NCI-H1417 (cell line): ENCODE measurements at places on chromosomes 1 and 21.
A peak's percentile ranks its signal among the peaks of the same experiment; 100 is the strongest.

DNA sequence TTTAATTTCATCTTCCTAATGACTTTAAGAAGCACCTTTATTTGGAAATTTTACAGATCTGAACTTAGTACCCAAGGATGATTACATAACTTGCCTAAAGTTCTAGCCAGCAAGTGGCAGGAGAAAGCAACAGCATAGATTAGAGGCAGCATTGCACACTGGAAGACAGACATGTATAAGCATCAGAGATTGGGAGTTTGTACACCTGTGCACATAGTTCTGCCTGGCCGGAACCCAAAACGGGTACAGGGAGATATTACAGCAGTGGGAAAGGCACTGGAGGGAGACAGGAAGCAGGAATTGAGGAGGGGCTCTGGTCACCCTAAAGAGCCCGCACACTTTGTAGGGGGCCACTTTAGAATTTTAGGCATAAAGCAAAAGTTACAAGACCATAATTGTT is 19.3 kb downstream of the GBP6 start:
- DNase-seq: no peak

GRCh38 chr21:17436626-17437111 is 76.2 kb upstream of the CXADR start:
- no peak for DNase-seq

- no peak for DNase-seq
These were observed 491.6 kb upstream of the C1orf87 start for GRCh38 chr1:60564916-60565750.

DNA sequence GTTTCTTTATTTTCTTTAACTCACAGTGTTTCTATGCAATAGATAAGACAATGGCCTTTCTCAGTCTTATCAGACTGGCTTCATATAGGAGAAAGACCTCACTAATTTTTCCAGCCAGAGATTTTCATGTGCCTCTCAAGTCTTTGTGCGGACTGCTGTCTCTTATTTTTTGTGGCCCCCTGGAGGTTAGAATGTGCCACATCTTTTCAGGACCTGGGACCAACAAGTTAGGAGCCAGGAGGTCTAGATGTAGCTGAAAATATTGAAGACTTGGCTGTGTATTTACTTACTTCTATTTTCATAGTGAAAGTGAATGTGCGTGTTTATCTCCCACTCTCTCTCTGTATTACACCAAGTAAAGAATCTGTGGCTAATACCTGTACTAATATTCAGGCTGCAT is 42.1 kb upstream of the CFHR3 start:
- no peak for DNase-seq

DNA sequence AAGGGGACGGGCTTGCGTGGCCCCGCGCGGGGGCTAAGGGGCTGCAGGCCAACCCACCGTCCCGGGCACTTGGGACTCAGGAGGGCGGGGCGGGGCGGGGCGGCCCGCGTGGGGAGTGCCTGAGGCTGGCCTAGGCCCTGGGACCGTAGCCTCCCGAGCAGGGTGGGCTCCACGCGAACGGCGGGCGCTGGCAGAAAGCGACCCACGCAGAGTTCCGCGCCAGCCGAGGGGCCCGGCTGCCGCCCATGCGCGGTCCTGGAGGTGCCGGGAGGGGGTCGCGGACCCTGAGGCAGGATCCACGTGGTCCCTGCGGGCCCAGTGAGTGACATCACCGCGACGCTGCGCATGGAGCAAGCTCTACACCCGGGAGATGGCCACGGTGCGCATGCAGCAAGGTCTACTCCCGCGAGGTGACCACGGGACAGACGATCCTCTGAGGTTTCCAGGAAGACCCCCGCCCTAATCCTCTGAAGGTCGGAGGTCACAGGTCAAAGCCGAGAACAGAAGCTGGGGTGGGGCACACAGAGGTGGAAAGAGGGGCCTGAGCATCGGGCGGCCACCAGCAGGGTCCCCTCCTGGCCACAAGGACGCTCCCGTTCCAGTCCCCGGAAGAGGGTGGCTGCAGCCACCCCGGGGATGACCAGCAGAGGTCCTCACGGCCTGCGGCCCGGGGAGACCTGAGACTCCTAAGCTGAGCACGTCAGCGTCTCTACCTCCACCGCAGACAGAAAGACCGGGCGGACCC is 13.5 kb upstream of the SLC19A1 start:
- DNase-seq: peak; percentile 95

DNA sequence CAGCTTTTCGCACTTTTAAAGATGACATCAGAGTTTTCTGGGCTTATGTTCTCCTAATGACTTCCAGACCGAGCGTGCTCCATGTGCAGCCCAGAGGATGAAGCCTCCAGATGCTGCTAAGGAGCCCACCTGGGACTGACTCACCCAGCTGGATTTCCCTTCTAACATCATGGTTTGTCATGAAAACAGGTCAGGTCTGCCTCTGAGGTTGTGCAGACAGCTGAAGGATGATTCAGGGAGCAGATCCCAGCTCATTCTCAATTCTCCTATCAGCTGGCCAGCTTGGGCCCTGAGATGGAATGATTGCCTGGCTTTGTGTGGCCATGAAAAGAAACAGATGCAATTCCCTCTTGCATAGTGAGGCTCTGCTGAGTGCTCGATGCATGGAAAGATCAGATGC is 123.9 kb upstream of the DUSP10 start:
- DNase-seq: no peak

- DNase-seq: no peak
These were observed 9.9 kb downstream of the KCNJ15 start for GRCh38 chr21:38266732-38267131.

- peak; percentile 10 for DNase-seq
These were observed 7.6 kb downstream of the ZBTB48 start for GRCh38 chr1:6587261-6588005.

- DNase-seq: no peak
These were observed 13.4 kb downstream of the LAPTM5 start for GRCh38 chr1:30744060-30744756.

GRCh38 chr1:27589841-27590426 is 14.0 kb downstream of the AHDC1 start:
- peak; percentile 69 for DNase-seq

DNA sequence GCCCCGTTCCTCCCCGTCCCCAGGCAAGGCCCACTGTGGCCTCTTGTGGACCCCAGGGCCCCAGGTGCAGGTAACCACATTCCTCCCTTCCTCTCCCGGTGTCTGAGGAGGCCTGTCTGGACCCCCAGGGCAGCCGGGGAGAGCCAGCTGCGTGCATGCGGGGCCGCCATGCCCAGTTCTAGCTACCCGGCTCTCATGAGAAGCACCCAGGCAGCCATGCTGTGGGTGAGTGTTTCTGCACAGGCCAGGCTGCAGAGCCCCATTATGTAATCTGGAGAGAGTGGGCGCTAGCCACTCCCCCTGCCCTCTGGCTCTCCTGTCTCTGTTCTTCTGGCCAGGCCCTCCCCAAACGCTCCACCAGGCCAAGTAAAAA is 18.4 kb upstream of the PLEKHG5 start:
- DNase-seq: no peak

DNA sequence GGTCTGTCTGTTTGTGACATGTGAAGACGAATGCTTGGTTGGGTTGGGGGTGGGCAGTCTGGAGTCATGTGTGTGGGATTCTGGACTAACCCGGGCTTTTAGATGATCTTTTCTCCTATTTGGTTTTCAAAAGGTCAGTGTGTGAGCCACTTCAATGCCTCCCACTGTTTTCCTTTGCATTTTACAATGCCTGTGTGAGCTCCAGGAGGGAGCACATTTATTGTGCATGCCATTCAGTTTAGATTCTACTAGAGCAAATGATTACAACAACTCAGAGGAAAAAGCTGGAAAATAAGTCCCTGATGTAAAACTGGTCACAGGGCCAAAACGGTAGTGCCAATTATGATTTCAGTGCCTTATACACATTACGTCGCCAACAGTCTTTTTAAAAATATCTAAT is 90.9 kb downstream of the LYPLAL1 start:
- DNase-seq: peak; percentile 67

DNA sequence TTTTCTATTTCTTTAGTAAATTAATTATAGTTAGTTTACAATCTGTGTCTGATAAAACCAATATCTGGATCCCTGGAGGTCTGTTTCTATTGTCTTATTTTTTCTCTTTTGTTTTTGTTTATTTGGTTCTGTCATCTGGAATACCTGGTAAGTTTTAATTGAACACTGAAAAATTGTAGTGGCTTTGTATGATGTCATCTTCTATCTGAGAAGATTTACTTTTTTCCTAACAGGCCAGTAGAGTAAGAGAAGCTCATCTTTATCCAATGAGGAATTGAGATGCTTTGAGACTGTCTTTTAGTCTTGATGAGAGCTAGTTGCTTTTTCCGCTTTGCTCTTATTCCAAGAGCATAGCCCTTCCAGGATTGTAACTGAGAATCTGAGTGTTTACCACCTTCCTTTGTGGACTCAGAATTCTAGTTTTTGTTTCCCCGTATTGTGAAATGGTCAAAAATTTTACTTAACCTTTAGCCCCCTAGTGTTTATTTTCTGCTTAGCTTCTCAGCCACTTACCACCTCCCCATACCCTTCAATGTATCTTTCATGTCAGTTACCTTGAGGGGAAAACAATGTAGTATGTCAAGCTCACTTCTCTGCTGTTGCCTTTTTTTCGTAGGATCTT is 25.0 kb downstream of the PTGFRN start:
- no peak for DNase-seq

GRCh38 chr1:25774921-25775771 is 24.8 kb upstream of the SELENON start:
- peak; percentile 90 for DNase-seq

GRCh38 chr1:11383553-11384169 is 95.3 kb upstream of the DISP3 start:
- no peak for DNase-seq

- DNase-seq: no peak
These were observed 9.7 kb downstream of the LPAR3 start for GRCh38 chr1:84883286-84883685.

- no peak for DNase-seq
These were observed 4.9 kb upstream of the TENT5C start for GRCh38 chr1:117600966-117601365.

DNA sequence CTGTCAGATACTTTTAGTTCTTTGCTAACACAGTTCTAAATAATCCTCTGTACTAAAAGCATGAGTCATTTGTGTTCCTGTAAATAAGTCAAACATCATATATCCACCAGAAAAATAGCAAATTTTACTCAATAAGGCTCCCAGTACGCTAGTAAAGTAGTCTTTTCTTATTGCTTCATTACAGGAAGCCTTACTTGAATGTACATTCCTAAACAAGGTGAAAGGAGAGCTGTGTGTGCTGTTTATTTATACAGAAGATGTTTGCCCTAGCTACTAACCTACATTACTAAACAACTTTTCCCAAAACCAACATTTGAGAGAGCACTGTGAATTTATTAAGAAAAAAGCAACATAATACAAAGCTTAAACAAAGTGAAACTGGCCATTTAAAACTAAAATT is 52.0 kb downstream of the ZNHIT6 start:
- no peak for DNase-seq

- no peak for DNase-seq
These were observed 18.5 kb upstream of the TBX15 start for GRCh38 chr1:119006406-119007279.

GRCh38 chr1:225544924-225545323 is 108.0 kb downstream of the ENAH start:
- DNase-seq: no peak

DNA sequence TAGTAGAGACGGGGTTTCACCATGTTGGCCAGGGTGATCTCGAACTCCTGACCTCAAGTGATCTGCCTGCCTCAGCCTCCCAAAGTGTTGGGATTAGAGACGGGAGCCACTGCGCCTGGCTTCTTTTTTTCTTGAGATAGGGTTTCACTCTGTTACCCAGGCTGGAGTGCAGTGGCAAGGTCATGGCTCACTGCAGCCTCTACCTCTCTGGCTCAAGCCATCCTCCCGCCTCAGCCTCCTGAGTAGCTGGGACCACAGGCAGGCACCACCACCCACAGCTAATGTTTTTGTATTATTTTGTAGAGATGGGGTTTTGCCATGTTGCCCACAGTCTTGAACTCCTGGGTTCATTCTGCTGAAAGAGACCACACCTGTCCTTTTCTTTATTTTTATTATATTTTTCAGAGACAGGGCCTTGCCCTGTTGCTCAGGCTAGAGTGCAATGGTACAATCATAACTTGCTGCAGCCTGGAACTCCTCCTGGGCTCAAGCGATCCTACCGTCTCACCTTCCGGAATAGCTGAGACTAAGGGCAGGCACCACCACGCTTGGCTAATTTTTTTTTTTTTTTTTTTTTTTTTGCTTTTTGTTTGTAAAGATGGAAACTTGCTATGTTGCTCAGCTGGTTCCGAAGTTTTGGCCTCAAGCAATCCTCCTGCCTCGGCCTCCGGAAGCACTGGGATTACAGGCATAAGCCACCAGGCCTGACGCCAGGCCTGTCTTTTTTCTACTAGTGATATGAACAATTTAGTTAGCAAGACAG is 3.1 kb downstream of the LMNA start:
- DNase-seq: no peak

DNA sequence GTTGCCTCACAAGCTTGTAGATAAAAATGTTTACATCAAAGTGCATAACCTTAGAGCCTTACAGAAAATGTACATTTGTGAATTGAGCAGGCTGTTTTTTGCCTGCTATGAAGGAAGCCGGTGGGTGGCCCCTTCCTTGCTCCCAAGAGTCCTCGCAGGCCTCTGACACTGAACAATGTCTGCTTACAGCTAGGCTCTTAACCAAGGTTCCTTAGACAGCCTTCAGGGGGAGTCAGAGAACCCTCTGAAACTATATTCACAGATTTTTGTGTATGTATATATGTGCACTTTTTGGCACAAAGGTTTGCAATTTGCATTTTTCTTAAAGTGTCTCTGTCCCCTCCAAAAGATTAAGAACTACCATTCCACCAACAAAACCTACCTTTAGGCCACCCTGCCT is 282.6 kb downstream of the BARHL2 start:
- DNase-seq: no peak

DNA sequence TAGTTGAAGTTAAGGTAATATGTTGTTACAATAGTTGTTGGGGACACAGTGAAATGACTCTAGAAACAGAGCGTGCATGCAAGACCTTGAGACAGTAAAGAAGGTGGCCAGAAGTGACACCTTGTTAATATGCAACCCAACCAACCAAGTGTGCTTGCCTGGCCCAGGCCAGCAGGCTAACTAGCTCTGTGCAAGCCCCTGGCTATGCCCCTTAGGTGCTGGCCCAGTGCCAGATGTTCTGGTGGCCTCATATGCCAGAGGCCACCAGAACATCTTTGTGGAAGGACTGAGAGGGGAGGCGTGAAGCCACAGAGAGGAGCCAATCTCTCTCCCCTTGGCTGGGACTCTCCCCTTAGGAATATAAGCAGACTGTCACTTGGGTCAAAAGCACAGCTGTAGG is 111.2 kb upstream of the JUN start:
- DNase-seq: no peak

GRCh38 chr1:58156124-58156468 is 390.4 kb downstream of the OMA1 start:
- no peak for DNase-seq

GRCh38 chr1:57017200-57017599 is 51.4 kb upstream of the C8B start:
- peak; percentile 31 for DNase-seq
